ENCODE measurements at places on chromosomes 2 and 18.

GRCh38 chr2:179233626-179234430 is 30.8 kb downstream of the SESTD1 start:
- no peak for DNase-seq

DNA sequence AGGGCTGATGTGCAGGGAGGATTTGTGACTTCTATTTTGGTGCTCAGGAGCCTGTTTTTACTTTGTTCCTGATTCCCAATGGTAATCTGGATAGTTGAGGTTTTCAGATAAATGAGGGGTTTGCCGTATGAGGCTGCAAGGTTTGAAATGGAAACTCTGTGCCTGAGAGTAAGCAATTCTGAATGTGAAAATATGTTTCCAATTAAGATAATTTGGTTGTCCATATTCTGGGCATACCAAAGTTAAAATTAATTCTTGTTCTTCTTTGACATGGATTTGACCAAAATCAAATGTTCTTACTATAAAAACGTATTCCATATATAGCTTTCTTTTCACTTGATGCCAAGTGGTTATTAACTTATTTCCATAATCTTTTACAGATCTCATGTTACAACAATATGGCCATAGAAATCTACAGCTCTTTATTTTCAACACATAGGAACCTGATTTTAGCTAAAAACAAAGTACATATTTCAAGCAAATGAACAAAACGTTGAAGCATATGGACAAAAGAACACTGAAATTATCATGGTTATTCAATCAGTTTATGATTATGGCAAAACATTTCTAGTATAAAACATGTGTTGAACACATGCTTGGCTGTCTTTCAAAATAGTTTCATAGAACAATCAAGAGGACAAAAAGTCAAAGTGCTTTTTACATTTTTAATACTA is 63.4 kb upstream of the ARHGAP28 start:
- DNase-seq = no peak

GRCh38 chr2:23312996-23313606 is 71.9 kb upstream of the KLHL29 start:
- DNase-seq = no peak

GRCh38 chr2:79250656-79251055 is 91.1 kb upstream of the REG3A start:
- no peak for DNase-seq

DNA sequence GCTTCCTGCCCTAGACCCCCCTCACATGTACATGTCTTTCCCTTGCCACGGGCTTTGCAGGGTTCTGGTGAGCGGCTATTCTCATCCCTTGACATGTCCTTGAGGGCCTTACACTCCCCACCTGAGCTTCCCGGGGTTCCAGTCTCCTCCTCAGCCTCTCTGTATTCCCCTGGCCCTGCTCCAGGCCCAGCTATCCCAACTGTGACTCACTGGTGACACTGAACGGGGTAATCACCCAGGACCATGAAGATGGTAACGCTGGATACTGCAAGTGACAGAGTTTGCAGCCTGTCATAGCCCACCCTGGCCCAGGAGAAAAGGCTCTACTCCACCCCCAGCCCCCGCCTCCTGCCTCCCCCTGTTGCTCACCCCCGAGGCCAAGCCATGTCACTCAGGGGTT is 27.3 kb downstream of the KIF3C start:
- no peak for DNase-seq

- no peak for DNase-seq
Observed at GRCh38 chr18:35526495-35527059, 28.8 kb upstream of the INO80C start.

DNA sequence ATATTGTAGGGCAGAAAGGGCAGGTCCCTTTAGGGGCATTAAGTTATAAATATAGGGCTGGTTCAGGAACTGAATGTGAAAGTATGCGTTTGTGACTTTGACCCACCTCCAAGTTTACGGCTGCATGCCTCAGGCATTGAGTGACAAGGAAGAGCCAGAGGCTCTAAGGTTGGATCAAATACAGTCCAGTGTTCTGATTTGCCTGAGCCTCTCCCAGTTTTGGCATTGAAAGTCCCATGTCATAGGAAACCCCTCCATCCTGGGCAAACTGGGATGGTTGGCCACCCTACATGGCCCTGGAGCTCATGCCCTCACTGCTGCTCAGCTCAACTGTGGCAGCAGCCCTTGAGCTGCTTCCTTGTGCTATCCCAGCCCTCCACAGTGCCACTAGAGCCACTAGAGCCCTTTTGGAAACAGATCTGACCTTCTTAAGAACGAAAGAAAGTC is 29.9 kb downstream of the HK2 start:
- no peak for DNase-seq

DNA sequence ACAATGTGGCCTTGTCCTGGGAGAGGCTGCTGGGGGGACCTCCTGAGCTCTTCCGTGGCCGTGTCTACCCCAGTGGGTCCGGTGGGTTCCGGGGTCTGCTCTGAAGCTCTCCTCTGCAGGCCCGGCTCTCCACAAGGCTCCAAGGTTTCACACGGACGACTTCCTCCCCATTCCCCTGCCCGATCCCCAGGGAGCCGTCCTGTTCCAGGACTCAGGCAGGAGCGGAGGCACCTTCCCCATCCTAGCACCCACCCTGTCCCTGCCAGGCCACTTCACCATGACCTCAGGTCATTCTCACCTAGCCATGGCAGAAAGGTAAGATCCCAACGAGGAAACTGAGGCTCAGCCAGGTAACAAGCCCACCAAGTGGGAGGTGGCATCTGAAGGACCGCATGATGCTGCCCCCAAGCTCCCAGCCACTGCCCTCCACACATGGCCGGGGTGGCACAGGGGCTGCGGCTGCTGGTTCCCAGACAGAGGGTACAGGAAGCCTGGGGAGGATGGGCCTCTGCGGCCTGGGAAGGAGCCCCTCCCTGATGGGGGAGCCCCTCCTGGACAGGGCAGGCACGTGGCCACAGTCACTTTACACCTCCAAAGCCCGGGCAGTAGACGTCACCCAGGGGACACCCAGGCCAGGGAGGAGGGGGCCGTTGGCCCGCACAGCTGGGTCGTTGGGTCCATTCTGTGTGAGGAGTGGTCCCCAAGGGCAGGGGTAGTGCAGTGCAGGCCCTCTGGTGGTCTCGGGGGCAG is 274.0 kb downstream of the NDUFA10 start:
- no peak for DNase-seq

GRCh38 chr2:163266772-163267171 is 428.2 kb upstream of the KCNH7 start:
- DNase-seq = no peak

- DNase-seq = no peak
Observed at GRCh38 chr2:123086613-123087385, 938.3 kb upstream of the CNTNAP5 start.

DNA sequence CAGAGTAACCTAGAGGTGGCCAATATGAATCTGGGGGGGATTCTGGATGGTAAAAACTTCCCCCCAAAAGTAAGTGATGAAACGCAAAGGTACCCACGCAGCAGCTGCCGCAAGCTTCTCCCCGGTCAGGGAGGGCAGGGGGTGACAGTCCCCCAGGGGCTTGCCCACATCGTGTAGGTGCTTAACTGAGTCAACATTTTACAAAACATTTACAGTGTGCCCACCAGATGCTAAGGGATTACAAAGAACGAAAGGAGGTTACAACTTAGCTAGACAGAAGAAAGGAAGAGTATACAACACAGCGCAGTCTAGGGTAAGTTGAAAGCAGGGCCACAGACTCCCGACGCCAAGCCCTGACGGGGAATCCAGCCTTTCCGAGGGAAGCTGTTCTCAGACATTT is 45.6 kb downstream of the LPIN2 start:
- DNase-seq = no peak

DNA sequence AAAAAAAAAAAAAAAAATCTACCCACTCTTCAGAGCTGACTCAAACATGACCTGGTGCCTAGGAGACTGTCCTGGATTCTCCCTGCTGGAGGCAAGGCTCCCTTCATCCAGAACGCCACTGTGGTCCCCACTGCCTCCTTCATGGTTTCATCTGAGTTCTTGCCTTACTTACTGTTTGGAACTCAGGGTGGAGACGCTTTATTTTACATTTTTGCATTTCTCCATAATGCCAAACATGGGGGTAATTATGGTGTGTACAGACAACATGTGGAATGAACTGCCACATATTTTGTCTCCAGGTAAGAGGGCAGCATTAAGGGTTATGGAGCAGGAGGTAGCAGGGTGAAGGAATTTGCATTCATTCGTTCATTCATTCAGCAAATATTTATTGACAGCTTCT is 154.0 kb upstream of the MSH6 start:
- no peak for DNase-seq

DNA sequence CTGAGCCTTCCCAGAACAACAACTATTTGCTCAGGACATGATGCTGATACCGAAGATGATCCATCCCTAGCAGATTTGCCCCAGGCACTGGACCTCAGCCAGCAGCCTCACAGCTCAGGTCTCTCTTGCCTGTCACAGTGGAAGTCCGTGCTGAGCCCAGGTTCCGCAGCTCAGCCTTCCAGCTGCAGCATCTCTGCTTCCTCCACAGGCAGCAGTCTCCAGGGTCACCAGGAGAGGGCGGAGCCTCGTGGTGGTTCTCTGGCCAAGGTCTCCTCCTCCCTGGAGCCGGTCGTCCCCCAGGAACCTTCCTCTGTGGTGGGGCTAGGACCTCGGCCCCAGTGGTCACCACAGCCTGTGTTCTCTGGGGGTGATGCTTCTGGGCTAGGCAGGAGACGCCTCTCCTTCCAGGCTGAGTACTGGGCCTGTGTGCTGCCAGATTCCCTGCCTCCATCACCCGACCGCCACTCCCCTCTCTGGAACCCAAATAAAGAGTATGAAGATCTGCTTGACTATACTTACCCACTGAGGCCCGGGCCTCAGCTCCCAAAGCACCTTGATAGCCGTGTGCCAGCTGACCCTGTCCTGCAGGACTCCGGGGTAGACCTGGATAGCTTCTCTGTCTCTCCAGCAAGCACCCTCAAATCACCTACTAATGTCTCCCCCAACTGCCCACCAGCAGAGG is 15.4 kb downstream of the CEP68 start:
- no peak for DNase-seq

- no peak for DNase-seq
Observed at GRCh38 chr2:236799391-236800026, 229.9 kb downstream of the ACKR3 start.

- DNase-seq = no peak
Observed at GRCh38 chr18:44687421-44687820, 6.7 kb downstream of the SETBP1 start.

- no peak for DNase-seq
Observed at GRCh38 chr2:14051401-14051800, 581.1 kb upstream of the LRATD1 start.

GRCh38 chr18:76823587-76824011 is 1.2 kb downstream of the ZNF236 start:
- DNase-seq = no peak

- DNase-seq = no peak
Observed at GRCh38 chr18:34773961-34774766, 64.1 kb downstream of the DTNA start.

- DNase-seq = no peak
Observed at GRCh38 chr18:49690312-49690711, 123.0 kb downstream of the ACAA2 start.

GRCh38 chr2:190344276-190344827 is 963 bp downstream of the INPP1 start:
- no peak for DNase-seq

- DNase-seq = no peak
Observed at GRCh38 chr2:152620208-152620607, 97.1 kb downstream of the PRPF40A start.

DNA sequence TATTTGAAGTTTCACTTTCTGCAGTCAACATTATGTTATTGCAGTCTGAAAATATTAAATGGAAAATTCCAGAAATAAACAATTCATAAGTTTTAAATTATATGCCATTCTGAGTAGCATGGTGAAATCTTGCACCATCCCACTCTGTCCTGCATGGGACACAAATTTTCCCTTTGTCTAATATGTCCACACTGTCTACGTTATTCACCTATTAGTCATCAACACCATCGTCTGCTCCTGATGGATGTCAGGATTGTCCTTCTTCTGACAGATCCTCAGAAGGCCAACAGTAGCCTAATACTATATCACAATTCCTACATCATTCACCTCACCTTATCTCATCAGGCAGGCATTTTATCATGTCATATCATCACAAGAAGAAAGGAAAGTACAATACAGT is 163.1 kb downstream of the TXNL1 start:
- DNase-seq = no peak

- DNase-seq = no peak
Observed at GRCh38 chr2:1581965-1582625, 162.2 kb downstream of the PXDN start.

DNA sequence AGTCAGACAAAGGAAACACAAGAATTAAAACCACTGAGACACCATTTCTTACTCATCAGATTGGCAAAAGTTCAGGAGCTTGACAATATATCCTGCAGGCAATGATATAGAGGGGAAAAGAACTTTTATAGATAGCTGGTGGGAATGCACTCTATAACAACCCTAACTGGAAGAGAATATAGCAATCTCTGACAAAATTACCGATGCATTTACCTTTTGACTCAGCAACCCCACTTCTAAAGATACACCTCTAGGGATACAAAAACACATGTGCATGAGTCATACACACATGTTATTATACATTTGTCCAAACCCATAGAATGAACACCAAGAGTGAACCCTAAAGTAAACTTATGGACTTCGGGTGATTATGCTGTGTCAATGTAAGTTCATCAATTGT is 79.4 kb upstream of the SRD5A2 start:
- DNase-seq = no peak

GRCh38 chr2:218472988-218473387 is 54.1 kb downstream of the VIL1 start:
- DNase-seq = no peak

DNA sequence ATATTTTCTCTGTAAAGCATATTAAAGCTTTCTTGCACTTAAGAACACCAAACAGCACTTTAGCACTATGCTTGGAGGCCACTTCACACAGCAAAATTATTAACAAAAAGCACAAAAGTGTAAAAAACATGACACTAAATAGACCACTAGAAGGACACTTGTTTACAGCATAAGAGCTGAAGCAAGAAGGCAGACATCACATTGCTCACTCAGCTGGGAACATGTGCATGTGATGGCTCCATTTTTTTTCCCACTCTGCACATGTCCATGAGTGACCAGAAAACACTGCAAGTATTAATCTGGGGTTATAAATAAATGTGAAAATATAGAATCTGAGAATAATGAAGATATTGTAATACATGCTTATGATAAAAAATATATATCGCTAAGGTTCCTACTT is 103.1 kb upstream of the MAPRE2 start:
- DNase-seq = no peak

- no peak for DNase-seq
Observed at GRCh38 chr2:216516730-216517350, 18.2 kb downstream of the RPL37A start.

DNA sequence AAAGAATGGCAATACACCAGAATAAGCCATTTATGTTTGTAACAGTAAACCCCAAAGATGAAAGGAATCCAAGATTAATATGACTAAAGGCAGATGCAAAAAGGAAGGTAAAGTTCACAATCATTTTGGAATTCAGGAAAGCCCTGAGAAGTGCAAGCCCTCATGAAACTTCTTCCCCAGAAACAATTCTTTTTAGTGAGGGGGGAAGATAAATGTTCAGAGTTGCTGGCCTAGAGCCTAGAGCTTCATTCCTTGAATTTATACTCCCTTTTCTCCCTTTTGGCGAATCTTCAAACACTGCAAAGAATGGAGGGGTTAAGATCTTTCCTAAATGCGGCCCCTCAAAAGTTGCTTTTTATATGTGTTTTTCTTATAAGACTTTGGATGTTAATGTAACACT is 368.8 kb downstream of the MEIS1 start:
- DNase-seq = no peak

GRCh38 chr2:46041434-46041833 is 255.8 kb upstream of the EPAS1 start:
- no peak for DNase-seq
